ENCODE measurements at places on chromosomes 6 and 20.

DNA sequence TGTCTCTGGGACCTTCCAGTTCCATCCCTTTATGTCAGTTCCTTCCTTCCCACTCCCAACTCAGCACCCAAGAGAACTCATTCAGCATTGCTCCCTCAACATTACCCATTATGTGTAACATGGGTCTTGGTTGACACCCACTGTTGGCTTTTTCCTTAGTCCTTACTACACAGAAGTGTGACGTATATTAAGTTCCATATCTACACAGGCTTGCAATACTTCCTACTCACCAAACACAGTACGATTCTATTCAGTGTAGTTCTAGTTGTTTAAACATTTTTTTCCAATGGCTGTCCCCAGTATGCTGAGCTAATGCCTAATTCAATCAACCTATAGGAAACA lies 37.7 kb downstream of the ARHGAP18 start:
- DNase-seq, result no peak

DNA sequence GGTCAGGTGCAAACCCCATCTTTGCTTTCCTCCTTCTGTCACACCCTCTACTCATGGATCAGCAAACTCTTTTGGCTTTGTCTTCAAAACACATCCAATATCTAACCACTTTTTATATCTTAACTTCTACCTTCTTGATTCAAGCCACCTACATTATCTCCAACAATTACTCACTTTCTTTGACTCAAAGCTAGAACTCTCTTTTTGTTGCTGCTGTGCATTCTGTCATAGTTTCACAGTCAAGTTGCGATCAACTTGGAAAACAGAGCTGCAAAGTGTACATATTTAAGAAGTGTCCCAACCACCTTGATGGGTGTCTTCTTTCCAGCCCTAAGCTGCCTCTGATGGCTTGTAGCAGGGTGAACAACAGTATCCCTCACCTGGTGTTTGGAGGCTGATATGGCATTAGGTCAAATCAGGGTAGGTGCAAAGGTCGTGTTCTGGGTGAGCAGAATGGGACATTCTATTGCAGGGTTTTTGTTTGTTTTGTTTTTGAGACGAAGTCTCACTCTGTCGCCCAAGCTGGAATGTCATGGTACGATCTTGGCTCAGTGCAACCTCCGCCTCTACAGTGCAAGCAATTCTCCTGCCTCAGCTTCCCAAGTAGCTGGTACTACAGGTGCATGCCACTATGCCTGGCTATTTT lies 43.4 kb upstream of the RALGAPA2 start:
- no peak for DNase-seq

DNA sequence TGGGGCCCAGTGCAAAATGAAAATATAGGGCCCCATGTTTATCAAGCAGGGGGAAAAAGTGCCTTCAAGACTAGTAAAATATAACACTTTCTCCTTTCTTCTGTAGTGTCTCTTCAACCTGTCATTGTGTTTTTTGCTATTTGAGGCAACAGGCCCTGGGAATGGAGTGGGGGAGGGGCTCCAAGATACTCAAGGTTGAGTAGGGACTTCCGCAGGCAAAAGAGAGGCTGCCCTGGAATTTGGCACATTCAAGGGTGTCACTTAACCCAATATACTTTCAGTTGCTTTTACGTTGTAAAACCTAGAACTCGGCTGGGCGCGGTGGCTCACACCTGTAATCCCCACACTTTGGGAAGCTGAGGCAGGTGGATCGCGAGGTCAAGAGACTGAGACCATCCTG lies 154.9 kb downstream of the ALDH8A1 start:
- DNase-seq, result no peak

DNA sequence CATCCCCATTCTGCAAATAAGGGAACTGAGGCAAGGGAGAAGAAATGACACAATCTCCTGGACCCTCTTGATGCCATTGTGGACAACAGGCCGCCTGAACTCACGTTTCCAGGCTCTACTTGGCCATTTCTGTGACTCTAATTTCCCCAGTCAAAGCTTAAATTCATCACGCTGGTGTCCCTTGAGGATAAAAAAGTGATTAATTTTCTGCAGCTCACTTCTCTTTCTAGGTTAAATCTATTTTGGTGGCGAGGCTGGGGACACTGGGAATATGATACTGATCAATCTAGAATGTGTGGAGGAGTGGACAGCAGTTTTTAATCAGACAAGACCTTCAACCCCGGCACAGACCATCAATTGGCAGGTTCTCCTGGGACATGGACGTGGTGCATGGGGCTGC lies 168.2 kb upstream of the SULF2 start:
- DNase-seq, result no peak

- DNase-seq, result no peak
Measured at GRCh38 chr6:125025164-125025854, 63.1 kb downstream of the RNF217 start.

GRCh38 chr6:110816677-110817076 lies 1.4 kb upstream of the CDK19 start:
- no peak for DNase-seq

- no peak for DNase-seq
Measured at GRCh38 chr20:4283016-4283415, 267.7 kb upstream of the RNF24 start.

DNA sequence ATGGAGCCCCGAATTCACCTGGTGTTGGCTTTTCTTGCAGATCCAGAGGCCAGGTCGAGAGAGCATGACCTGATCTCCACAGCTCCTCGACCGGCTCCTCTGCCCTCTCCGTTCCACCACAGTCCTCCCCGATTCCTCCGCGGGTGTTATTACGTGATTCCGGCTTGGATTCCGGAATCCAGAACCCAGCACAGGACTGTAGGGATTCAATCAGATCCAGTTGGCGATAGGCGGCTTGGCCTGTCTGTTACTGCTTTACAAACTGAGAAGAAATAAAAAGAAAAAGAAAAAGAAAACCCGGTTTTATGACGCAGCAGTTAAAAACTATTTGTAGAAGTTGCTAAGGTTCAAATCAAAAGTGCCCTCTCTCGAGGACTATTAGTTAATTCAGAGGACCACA lies 222.7 kb downstream of the EYA2 start:
- DNase-seq, result no peak

DNA sequence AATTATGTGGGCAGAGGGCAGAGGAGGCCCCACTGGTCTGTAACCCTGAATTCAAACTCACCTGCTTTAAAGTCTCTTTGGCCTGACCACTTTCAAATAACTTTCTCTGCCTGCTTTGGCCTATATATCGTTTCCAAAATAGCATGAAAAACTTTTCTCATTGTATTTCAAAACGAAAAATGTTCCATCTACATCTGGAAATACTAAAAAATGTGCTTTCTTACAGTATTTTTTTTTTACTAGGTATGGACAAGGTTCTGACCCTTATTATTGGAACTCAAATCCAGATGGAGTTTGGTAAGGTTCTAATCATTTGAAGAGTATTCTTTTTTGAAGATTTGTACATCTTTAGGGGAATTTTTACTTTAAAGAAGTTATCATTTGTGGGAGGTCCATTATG lies 241.9 kb downstream of the PAX1 start:
- no peak for DNase-seq

GRCh38 chr20:8851446-8851845 lies 217.4 kb upstream of the PLCB4 start:
- no peak for DNase-seq

- DNase-seq, result no peak
Measured at GRCh38 chr6:111673937-111674336, 68.3 kb upstream of the TRAF3IP2 start.

DNA sequence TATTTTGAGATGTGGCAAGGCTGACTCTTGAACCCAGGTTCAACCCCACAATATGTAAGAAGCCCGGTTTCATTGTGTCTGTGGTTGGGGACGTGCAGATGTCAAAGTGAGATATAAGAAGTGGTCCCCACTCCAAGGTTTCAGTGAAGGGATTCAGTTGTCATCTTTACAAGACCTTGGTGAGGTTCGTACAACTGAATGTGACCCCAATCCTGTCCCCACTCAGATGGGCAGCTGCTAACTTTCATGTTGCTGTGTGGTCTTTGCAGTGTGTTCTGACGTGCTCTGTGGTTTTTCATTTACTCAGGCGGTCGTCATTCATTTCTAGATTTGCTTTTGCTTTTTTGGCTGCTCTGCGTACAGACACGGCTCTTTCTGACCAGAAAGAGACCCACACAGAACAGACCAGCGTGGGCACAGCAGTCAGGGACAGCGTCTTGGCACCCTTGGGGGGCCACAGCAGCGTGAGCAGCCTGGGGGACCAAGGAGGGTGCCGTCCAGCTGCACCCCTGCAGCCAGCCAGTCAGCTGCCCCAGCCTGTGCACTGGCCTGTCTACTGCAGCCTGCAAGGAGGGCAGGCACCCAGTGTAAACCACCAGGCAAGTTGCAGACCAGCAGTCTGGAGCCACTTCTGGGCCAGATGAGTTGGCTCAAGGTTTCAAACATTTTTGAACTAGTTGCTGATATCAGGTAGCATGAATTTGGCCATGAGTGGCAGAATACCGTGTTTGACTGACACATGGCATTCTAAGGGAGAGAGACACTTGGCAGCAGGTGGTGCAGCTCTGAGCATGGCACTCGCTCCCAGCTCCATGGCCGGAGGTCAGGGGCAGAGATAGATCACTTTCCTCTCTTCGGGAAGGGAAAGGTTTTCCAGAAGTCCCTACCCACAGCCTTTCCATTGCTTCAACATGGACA lies 49.4 kb upstream of the IRF4 start:
- no peak for DNase-seq

GRCh38 chr6:80503660-80504059 lies 397.2 kb downstream of the BCKDHB start:
- DNase-seq, result no peak

DNA sequence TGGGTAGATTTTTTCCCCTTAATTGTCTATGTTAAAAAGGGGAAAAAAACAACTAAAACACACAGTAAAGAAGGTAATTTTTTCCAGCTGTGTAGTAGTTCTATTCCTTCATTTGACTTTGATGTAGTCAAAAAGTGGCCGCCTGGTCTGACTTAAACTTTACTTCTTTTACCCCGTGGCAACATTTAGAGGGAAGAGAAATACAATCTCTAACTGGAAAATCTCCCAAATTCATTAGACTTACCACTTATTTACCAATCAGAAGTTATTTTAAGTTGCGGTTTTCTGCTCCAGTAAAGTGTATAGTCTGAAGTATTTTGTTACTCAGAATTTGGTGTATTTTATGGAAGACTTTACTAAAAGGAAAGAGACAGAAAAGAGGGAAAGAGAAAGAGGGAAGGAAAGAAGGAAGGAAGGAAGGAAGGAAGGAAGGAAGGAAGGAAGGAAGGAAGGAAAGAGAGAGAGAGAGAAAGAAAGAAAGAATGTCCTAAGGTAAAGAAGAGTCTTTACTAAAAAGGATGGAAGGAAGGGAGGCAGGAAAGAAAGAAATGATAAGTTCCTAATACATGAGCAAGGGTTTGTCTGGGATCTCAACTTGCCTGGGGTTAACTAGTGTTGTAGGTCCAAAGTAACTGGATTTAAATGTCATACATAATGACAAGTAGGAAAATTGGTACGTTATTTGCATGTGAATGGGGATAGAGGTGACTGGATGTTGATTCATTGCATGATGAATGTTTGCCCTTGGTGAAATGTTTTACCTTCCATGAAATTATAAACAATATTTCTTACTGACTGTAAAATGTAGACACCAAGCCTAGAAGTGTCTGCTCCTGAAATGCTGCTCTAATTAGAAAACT lies 135.1 kb downstream of the SAMD5 start:
- no peak for DNase-seq

- DNase-seq, result no peak
Measured at GRCh38 chr6:136244061-136244616, 6.0 kb downstream of the MTFR2 start.

- no peak for DNase-seq
Measured at GRCh38 chr6:21005816-21006570, 471.7 kb downstream of the CDKAL1 start.

- no peak for DNase-seq
Measured at GRCh38 chr6:37024656-37025337, 19.3 kb downstream of the FGD2 start.

DNA sequence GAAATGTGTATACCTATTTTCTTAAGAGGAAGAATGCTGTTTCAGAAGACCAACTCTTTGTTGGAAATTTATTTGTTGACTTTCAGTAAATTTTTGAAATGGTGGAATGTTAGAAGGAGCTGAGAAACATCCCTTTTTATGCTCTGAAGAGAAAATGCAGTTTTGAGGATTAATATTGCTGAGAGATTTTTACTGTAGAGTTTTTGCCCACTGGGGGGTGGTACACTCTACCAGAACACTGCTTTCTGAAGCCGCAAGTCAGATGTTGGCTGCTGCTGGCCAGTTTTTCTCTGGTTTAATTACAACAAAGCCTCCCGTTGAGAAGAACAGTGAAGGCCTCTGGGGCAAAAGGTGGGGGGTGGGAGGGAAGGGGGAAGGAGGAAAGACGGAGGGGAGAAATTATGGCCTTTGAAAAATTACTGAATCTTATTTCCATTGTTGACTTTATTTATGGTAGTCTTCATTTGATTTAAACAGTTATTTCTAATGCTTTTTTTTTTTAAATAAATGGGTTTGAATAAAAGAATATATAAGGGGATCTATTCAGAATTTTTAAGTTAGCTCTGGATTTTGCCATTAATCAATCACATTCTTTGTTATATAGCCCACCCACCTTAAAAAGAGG lies 3.0 kb downstream of the FLRT3 start:
- DNase-seq, result no peak

- DNase-seq, result peak; percentile 36
Measured at GRCh38 chr20:35992713-35993335, 24.4 kb downstream of the CNBD2 start.

- no peak for DNase-seq
Measured at GRCh38 chr20:15528391-15529111, 1044.7 kb downstream of the KIF16B start.

GRCh38 chr6:126054258-126054702 lies 67.9 kb downstream of the TRMT11 start:
- DNase-seq, result no peak

GRCh38 chr6:54817236-54817635 lies 29.3 kb upstream of the FAM83B start:
- DNase-seq, result no peak

DNA sequence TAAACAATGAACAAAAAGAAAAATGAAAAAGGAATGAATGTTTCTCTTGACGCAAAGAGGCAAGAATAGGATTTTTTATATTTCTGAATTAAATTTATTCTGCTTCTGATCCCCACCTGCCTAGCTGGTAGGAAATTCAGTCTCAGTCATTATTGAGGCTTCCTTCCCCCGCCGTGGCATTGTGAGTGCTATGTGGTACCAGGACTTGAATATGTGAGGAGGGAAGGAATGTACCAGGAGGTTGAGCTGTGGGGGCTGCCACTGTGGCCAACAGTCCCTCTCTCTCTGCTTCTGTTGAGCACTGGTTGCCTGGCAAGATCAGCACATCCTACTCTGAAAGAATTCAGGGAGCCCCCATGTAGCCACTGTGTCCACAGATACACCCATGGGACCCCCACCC lies 368.1 kb upstream of the JARID2 start:
- DNase-seq, result no peak

- no peak for DNase-seq
Measured at GRCh38 chr6:42783876-42784642, 2.2 kb downstream of the BICRAL start.

GRCh38 chr20:43941476-43942200 lies 27.0 kb downstream of the TOX2 start:
- DNase-seq, result no peak

GRCh38 chr6:19983374-19983773 lies 146.2 kb downstream of the ID4 start:
- no peak for DNase-seq

- no peak for DNase-seq
Measured at GRCh38 chr6:121260651-121261102, 73.6 kb downstream of the TBC1D32 start.

GRCh38 chr6:31358302-31358701 lies 1.3 kb upstream of the HLA-B start:
- no peak for DNase-seq
